ENCODE measurements at places on chromosomes 2 and 18. TPM values are rescaled to one million over a fixed set of nuclear protein-coding genes. Genes with fewer than 3 reads are reported as not detected.

Gene CIAO1
- 68.6 TPM for total RNA-seq

Gene GALR1
- 0.05 TPM for total RNA-seq

Gene DES
- 15,954 TPM for total RNA-seq

DNA sequence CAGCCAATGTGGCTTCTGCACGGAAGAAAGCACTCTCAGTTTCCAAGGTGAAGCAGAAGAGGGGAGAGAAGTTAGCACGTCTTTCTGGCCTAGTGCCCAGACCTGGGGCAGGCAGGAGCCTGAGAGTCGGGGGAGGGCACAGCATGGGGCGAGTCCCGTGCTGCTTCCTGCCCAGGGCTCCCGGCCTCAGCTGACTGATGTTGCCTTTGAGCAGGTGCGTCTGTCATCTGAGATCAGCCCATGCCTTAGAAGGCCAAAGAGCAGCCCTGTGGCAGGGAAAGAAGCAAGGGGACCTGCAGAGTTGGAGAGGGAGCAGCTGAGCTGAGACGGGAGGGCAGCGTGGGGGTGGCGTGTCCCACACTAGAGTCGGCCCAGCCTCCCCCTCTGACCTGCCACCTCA lies 3.3 kb downstream of the KCNIP3 start:
- no peaks in the 10 kb centered on the region for H3K4me1 ChIP-seq
- DNase-seq: no peak
- no peak overlapping the region for H3K4me3 ChIP-seq
- H3K27ac ChIP-seq: no peak overlapping the region
- H3K36me3 ChIP-seq: no peaks in the 10 kb centered on the region

GRCh38 chr2:202147775-202148174 lies 74.7 kb downstream of the KIAA2012 start:
- H3K27me3 ChIP-seq: no peaks in the 10 kb centered on the region
- no peak overlapping the region for H3K4me3 ChIP-seq
- DNase-seq: no peak
- H3K36me3 ChIP-seq: no peaks in the 10 kb centered on the region

- no peak overlapping the region for H3K27ac ChIP-seq
- no peaks in the 10 kb centered on the region for H3K36me3 ChIP-seq
- H3K4me1 ChIP-seq: no peaks in the 10 kb centered on the region
- no peak overlapping the region for H3K4me3 ChIP-seq
- H3K27me3 ChIP-seq: no peaks in the 10 kb centered on the region
- DNase-seq: no peak
Measured at GRCh38 chr2:135471106-135471505, 59.9 kb downstream of the ZRANB3 start.

DNA sequence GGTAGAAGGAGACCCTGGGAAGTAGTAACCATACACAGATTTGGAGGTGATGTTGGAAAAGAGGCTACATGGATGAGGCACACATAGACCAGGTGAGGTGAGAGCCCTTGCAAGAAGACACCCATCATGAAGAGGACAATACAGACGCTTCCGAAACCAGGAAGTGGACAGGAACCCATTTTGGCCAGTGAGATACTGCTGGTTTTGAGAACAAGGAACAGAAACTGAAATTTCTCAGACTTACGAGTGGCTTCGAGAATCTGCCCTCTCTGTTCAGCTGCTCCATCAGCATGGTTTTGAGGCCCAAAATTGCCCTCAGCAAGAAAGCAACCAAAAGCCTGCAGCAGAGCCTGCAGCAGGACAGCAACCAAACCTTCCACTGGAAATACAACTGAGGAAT lies 479.1 kb upstream of the NRXN1 start:
- H3K4me1 ChIP-seq: no peaks in the 10 kb centered on the region
- no peaks in the 10 kb centered on the region for H3K27me3 ChIP-seq
- H3K27ac ChIP-seq: no peak overlapping the region
- H3K4me3 ChIP-seq: no peak overlapping the region
- no peaks in the 10 kb centered on the region for H3K36me3 ChIP-seq

DNA sequence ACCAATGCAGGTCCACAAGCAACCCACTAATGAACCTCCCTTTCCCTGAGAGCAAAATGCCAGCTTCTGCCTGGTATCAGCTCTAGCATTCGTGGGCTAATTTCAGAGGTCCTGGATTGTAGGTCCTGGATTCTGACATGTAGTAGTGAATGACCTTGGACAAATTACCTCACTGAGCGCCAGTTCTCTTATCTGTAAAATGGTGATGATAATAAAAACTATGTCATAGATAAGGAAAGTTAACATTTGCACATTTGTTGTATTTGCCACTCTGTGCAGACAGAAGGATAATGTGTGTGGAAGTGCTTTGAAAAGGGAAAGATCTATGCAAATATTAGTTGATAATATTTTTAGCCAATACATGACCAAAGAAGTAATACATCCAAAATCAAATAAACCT lies 4.1 kb upstream of the TET3 start:
- no peak for DNase-seq
- no peaks in the 10 kb centered on the region for H3K27me3 ChIP-seq
- no peak overlapping the region for H3K27ac ChIP-seq
- H3K4me1 ChIP-seq: peaks cover 56% of the 10 kb centered on the region
- H3K4me3 ChIP-seq: peak overlapping the region; percentile 63

- H3K27me3 ChIP-seq: peaks cover 8% of the 10 kb centered on the region
- H3K4me1 ChIP-seq: peaks cover 46% of the 10 kb centered on the region
- no peaks in the 10 kb centered on the region for H3K36me3 ChIP-seq
- no peak within 1 kb of the TSS for H3K4me3 ChIP-seq
- H3K27ac ChIP-seq: peak within 1 kb of the TSS; percentile 86
Measured at GRCh38 chr2:27275211-27276150, at the start of gene DNAJC5G. TSS of gene DNAJC5G (plus strand) at chr2:27275433. CDS start at chr2:27276729, 1,296 bp downstream.

- no peak overlapping the region for H3K4me3 ChIP-seq
- no peak for DNase-seq
- H3K36me3 ChIP-seq: no peaks in the 10 kb centered on the region
- H3K4me1 ChIP-seq: no peaks in the 10 kb centered on the region
Measured at GRCh38 chr18:10923551-10924070, 225.8 kb downstream of the PIEZO2 start.
